ENCODE measurements at places on chromosomes 5 and 9.

- peak; percentile 73 for DNase-seq
Observed at GRCh38 chr5:64690417-64691151, at the start of gene SHISAL2B. Gene SHISAL2B, plus strand, starts transcription at chr5:64690503. Its CDS starts 121 bp downstream, at chr5:64690624.

DNA sequence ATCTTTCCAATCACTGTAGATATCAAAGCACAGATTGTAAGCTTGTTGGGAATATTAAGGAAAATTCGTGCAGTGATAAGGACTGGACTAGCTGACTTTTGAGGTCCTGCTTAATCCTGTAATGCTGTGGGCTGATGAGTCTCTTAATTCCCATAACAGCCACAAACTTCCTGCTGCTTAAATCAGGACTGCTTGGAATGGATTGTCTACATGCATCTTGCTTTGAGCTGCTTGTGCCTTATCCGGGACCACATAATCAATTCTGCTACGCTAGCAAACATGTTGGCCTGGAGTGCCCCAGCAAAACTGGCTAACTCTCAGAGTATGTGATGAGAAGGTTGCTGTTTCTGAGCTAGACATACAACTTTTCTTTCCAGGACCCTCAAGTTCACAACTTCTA, 79.6 kb downstream of the SNCAIP start:
- DNase-seq = no peak

GRCh38 chr9:125701351-125701750, 5.7 kb downstream of the MAPKAP1 start:
- DNase-seq = no peak

GRCh38 chr5:178314961-178315820, 82.6 kb upstream of the PHYKPL start:
- peak; percentile 79 for DNase-seq

Measured in posterior vena cava (tissue), 2 donors.